ENCODE measurements at places on chromosomes 12 and 14.

DNA sequence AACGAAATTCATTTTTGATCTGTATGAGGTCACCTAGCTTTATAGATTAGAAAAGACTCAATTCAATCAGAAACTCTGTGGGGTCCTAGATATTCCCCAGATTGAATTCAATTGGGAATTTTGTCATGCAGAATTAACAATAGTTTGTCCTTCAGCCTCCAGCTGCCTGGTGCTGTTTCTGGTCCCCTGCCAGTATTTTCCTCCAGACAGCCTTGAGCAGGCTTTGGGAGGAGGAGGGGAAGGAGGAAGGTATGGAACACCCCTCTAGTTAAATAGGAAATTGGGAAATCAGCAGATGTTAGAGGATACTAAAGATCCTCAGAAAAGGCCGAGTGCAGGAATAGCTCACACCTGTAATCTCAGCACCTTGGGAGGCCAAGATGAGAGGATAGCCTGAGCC is 10.6 kb downstream of the GRIP1 start:
- DNase-seq, result no peak

- DNase-seq, result no peak
These were observed 73.1 kb upstream of the SLC38A2 start for GRCh38 chr12:46445551-46446235.

GRCh38 chr12:59077153-59077552 is 156.8 kb upstream of the LRIG3 start:
- no peak for DNase-seq

DNA sequence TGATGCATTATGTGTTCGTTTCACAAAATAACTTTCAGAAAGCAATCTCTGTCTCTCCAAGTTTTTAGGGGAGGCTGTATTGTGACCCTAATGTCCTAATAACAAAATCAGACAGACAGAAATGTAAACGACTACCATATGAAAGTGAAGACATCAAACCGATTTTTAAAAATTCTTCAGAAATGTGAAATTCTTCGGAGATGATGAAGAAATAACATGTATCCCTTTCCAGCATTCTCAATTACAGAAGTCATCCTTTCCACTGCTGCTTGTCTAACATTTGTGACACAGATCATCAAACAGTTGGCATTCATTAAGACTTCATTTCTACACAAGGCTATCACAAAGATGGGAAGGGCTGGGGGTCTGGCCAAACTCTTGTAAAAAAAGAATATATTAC is 41.0 kb downstream of the DMAC2L start:
- no peak for DNase-seq

GRCh38 chr14:93720981-93721483 is 67.3 kb downstream of the PRIMA1 start:
- no peak for DNase-seq

DNA sequence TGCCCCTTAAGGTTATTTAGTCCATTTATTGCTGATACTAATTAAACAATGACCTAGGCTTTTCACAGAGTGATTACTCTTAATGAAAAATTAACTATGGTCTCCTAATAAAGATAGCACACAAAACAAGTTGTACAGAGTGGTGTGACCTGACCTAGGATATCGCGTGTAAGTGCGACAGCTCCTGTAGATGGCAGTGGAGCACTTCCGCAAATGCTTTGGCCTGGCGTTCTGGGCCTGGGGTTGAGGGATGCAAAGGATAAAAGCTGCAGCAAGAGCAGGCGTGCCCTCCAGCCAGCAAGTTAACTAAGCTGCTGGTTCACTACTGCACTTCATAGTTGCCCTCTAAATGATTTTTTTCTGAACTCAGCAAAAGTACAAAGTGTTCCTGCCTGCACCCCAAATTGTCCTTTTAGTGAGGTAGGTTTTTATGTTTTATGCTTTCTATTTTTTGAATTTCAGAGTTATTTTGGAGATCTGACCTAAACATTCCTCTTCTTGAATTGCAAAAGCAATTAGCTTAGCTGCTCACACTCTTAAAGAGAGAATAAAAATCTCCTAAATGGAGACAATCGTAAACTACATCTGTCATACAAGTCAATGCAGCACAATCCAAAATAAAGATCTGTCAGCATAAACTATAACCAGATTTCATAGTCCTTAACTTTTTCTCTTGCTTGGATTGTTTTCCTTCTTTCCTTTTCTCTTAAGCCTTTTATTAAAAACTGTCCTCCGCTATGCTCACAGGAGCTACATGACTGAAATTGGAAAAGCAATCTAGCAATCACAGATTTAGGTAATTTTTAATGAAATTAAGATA is 379.6 kb downstream of the LRIG3 start:
- DNase-seq, result peak; percentile 72

DNA sequence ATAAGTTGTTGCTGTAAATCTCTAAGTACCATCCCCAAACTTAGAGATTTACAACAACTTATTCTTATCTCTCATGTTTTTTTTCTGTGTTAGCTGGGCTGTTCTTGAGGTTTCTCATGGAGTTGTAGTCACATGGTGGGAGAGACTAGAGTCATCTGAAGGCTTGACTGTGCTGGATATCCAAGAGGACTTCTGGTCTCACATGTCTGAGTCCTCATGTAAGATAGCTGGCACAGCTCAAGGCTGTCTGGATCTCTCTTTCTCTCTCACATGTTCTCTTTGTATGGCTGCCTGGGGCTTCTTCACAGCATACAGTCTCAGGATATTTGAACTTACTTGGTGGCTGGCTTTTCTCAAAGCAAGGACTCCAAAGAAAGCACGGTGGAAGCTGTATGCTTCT is 63.8 kb downstream of the DACT1 start:
- no peak for DNase-seq

DNA sequence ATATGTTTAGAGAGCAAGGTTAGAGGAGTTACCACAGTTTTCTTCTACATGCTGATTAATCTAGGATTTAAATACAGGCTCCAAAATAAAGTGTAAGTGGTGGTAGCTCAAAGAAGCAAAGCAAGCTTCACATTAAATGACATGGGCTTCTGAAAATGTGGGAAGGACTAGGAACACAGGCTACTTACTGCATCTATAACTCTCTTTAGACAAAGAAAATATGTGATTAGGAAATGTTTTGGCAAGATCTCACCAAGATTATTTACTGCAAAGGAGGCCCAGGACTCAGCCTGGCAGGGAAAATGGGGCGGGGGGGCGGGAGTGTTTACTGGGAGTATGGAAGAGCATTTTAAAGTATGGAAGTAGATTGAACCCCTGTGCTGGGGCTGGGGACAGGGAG is 39.4 kb downstream of the ETV6 start:
- no peak for DNase-seq

DNA sequence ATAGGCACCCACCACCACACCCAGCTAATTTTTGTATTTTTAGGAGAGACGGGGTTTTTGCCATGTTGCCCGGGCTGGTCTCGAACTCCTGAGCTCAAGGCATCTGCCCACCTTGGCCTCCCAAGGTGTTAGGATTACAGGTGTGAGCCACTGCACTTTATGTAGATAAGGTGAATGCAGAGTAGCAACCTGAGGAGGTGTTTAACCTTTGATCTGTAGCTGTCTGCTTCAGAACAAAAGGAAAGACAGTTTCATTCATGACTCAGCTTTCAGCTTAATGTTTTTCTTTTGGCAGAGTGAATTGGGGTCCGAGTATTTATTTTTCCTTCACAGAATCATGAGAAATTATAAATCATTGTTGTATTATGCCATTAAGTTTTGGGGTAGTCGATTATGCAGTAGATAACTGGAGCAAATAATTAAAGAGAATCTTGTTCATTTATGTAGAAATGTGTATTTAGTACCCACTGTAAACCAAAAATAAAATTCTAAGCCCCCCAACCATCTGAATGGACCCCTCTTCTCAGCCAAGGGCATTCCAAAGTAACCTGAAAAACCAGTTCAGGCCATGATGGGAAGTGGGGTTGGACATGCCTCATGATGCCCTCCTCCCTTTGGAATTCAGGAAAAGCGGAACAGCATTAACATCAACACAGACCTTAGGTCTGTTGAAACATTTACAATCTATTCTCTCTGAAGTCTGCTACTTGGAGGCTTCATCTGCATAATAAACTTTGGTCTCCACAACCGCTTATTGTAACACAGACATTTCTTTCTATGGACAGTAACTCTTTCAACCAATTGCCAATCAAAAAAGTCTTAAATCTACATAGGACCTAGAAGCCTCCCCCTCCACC is 10.7 kb upstream of the STX2 start:
- DNase-seq, result no peak

- DNase-seq, result no peak
These were observed 561.9 kb downstream of the CCER1 start for GRCh38 chr12:90393089-90393488.

DNA sequence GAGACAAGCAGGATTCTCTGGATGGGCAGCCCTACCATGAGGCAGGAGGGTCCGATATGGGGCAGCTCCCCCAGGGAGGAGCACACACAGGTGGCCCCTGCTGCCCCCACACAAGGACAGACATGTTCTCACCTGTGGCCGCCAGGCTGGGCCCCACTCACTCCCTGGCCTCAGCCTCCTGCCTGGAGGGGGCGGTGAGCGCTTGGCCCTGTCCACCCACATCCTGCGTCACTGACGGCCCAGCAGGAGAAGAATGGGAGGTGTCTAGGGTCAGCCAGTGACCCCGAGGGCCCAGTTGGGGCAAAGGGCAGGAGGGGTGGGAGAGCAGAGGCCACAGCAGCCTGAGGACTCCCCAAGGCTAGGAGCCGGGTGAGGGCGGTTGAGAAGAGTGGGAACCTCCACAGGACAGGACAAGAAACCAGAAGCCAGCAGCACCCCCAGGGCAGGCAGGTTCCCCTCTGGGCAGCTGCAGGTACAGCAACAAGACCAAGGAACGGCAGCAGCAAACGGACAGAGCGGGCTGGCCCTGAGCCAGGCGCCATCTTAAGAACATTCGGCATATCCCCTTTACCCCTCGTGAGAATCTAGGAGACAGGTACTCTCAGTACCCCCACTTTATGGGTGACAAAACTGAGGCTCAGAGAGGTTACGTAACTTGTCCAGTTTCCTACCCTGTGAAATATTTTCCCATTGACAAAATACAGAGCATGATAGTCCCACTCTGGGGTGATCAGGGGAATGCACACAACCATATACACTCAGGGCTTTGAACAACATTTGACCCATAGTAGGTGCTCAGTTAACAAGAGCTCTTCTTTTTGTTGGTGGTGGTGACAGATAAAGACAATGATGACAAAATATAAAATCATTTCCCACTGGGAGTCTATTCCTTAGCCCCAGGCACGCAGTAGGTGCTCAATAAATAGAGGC is 74.3 kb downstream of the NCOR2 start:
- no peak for DNase-seq

DNA sequence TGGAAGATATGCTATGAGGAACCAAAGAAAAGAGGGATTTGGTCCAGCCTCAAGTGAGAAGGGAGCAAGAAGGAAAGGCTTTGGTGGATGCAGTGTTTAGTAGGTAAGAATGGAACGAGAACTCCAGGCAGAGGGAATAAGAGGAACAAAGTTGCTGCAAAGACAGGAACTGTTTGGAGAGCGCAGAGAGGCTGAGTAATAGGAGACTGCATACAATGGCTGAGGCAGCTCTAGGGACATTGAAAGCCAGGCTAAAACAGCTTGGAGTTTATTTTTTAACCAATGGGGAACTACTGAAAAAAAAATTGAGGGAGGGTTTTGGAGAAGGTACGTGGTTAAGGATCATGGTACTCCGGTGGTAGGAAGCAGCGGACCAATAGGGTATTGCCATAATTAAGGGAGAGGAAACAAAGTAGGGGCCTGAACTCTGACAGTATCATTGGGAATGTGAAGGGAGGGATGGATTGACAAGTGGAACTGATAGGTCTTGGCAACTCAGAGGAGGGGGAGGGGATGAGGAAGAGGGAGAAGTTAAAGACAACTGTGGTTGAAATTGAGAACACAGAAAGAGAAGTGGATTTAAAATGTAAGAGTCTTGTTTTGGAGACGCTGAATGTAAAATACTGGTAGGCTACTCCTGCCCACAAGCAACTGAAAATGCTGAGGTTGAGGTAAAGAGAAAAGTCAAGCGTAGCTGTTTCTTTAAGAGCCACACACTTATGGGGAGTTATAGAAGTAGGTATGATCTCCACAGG is 4.8 kb downstream of the ASCL4 start:
- no peak for DNase-seq

GRCh38 chr12:103640410-103640809 is 53.3 kb downstream of the STAB2 start:
- DNase-seq, result no peak

DNA sequence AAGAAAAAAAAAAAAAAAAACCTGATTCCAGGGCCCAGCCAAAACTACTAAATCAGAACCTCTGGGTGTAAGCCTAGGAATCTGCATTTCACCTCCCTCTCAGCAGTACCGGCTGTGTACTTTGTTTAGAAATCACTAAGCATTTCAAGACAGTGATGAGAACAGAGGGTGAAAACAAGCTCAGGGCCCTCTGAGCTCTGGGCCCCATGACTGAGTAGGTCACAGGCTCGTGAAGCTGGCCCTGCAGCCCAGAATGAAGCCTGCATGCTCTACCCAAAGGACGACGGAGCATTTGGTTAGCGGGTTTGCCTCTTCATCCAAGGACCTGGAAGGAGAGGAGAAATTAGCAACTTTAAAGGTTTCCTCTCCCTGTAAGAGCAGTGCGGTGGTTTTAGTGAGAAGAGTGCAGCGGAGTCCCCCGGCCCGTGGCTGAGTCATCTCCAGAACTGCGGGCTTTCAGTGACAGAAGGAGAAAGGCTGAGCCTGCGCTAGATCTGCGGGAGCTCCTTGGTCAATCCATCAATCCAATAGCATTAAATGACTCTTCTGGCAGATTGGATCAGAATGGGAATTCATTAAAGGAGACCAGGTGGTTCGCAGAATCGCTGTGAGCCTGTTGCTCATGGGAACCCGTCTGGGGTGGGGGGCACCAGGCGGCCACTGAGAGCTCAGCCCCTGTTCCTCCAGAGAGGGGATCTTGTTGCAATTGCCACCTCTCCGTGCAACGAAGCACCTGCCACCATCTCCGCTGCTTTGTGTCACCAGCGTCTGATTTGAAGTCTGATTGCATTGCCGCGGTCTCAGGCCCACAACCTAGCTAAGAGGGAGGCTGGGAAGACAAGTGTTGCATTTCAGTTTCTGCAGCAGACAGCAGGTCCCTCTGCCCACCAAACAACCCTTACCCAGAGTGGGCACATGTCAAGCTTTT is 7.3 kb downstream of the IL31 start:
- no peak for DNase-seq

DNA sequence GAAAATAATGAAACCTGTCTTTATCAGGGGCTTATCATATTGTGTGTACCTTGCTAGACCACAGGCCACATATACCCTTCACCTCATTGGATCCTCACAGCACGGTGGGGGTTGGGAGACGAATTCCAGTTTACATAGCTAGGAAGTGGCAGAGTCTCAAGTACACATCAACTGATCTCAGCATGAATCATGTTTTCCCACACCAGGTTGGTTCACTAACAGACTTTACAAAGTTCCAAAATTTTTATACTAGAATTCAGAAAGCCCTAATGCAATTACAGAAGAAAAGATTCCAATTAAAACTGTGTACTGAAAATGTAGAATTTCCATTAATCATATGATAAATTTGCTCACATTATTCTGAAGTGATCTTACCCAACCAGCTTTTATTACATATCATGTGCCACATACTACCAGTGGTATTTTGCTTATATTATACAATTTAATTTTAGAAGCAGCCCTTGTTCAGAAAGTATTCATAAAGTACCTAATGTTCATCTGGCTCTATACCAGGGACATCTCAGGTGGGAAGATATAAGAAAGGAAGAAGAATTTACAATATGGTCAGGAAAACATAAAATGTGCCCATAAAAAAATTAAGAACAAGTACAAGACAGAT is 196.2 kb downstream of the ITPR2 start:
- DNase-seq, result peak; percentile 57

Data from urothelium cell line (cell line).